ENCODE measurements at places on chromosomes 16 and 17.
A peak's percentile ranks its signal among the peaks of the same experiment; 100 is the strongest.

GRCh38 chr17:15490634-15491261 lies 23.3 kb upstream of the CDRT4 start:
- DNase-seq: peak; percentile 36

DNA sequence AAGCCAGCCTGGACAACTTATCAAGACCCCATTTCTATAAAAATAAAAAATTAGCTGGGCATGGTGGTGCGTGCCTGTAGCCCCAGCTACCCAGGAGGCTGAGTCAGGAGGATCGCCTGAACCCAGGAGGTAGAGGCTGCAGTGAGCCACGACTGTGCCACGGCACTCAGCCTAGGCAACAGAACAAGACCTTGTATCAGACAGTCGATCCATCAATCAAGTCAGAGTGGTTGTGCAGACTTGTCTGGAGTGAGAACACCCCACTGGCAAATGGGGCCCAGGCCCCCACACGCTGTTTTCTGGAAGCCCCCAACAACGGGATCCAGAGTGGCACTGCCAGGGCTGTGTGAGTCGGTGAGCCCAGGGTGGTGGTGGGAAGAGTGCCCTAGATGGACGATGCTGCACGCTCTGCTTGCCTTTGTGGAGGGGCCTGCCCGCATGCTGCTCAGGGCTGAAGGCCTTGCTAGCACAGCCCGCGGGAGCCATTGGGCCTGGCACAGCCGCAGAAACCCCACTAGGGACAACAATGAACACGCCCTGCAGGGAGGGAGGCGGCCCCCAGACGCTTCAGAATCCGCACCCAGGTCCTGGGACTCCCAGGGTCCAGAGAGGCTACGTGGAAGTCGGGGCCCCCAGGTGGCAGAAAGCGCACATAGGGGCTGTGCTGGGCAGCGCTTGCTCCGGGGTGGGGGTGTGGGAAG lies 80.1 kb upstream of the GNG13 start:
- DNase-seq: no peak

DNA sequence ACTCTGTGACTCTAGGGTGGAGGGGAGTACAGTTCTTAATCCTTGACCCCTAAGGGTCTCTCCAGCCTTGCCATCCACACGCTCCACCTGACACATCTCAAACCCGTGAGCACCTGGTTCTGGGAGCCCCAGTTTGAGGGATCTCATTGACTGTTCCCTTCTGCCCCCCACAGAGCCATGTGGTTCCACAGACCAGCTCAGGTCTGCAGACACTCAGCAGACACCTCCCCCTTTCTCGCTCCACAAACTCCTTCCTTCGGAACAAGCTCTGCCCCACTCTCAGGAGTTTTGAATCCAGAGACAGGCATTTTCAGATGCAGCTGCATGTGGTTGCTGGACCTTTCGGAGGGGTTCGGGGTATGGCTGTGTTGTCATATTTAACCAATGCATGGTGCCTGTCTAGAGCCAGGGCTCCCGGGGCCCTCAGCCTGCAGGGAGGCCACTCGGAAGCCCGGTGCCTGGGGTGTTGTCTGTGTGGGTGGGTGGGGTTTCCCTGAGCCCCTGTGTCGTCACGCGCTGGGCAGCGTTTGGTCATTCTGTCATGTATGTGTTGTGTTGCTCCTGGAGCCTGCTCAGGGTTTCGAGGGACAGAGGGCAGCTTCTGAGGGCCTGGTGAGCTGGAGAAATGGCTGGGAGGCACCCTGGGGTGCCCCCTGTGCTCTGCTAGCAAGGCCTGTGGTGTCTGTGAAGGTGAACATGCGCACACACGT lies 99.2 kb upstream of the PLCG2 start:
- no peak for DNase-seq

- no peak for DNase-seq
Measured at GRCh38 chr17:42142371-42142896, 12.4 kb downstream of the RAB5C start.

GRCh38 chr17:34895383-34895782 lies 65.9 kb downstream of the CCT6B start:
- no peak for DNase-seq

GRCh38 chr16:89039756-89040155 lies 53.9 kb upstream of the ACSF3 start:
- no peak for DNase-seq

DNA sequence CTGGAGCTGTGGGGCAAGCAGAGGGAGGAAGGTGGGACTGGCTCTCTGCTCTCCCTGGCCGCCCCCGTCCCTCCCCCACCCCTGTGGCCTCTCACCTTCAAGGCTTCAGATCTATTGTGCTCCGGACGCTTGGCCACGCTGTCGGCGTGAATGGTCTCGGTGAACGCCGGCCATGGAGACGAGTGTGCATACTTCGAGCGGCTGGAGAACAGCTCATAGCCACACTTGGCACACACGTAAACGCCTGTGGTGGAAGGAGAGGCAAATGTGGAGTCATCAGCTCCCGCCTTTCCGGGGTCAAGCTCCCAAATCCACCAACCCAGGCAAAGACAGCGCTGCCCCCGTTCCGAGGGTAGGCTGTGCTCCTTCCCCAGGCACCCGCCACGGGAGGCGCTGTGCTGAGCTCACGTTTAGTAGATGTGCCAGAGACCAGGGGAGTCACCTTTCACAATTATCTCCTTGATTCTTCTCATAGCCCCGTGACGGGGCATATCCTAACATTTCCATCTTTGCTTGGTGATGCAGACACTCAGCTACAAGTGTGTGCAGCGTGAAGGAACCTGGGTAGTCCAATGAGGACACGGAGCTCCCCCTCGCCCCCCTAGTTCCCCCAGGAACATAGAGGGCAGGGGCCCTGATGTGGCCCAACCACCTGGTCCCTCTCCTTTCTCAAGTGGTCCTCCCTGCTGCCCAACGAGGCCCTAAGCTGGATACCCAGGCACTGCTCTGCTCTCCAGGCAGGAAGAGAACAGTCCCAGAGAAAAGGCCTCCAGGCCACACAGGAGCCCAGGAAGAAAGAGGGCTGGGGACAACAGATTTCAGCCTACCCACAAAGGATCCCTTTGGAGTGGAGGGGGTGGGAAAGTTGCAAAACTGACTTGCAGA lies 1.6 kb downstream of the MSRB1 start:
- no peak for DNase-seq

GRCh38 chr16:11127610-11128195 lies 128.3 kb downstream of the SOCS1 start:
- peak; percentile 26 for DNase-seq

DNA sequence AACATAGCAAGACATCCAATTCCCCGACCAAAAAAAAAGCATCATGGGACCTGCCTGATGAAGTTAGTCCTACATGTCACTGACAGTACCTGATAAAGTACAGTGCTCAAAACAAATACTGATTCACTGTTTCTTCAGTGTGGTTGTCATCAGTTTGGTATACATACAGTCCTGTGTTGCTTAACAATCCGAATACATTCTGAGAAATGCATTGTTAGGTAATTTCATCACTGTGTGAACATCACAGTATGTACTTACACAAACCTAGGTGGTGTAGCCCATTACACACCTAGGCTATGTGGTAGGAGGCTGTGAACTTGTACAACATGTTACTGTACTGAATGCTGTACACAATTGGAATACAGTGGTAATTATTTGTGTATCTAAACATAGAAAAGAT lies 19.0 kb upstream of the FA2H start:
- no peak for DNase-seq

DNA sequence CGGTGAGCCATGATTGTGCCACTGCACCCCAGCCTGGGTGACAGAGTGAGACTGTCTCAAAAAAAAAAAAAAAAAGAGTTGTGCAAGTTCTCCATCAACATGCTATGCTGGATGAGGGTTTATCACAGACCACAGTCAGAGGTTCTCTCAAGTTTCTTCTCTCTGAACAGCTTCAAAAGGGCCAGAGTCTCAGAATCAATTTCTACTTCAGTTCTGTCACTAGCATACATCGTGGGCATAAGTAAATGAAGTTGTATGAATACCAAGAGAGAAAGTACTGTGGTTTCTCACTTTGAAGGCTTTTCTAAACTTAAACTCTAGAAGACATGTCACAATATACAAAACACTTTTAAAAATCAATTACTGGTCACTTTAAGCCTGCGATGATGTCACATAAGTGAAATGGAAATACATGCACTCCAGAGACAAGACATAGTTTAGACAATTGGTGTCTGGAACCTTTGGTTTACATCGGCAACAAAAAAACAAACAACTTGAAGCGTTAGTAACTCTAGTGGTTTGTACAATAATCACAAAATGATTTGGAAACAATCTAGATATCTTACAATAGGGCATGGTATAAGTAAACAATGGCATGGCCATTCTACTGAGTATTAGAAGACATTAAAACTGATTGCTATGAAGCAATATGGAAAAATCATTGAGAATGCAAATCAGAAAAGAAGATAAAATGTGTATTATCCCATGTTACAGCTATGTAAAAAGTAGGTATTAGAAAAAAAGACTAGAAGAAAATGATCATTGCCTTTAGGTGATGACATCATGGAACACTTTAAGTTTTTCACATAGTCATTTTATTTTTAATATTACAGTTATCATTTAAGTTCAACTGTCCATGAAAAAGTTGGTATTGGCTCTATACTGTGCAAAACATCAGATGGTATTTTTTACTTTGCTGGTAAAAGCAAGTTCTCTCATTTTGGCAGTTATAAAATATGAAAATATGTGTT lies 232.3 kb downstream of the ZFHX3 start:
- no peak for DNase-seq

DNA sequence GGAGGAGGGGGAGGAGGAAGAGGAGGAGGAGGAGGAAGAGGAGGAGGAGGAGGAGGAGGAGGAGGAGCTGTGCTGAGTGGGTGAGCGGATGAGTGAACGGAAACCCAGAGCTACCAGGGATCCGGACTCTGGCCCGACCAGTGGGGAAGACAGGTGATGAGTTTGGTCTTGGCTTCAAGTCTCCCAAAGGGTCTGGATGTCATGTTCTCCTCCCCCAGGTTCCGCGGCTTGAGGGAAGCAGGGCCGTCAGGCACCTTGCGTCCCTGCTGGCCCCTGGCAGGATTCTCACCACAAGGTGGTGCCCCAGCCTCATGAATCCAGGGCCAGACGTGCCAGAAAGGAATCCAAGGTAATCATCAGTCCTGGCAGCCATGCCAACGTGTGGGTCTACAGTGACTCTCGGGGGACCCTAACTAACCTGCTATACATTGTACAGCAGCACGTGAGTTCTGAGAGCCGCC lies 13.5 kb upstream of the ABAT start:
- peak; percentile 66 for DNase-seq

- no peak for DNase-seq
Measured at GRCh38 chr16:29663807-29664090, 702 bp downstream of the SPN start.

- no peak for DNase-seq
Measured at GRCh38 chr16:79997257-79997656, 396.7 kb upstream of the MAF start.

DNA sequence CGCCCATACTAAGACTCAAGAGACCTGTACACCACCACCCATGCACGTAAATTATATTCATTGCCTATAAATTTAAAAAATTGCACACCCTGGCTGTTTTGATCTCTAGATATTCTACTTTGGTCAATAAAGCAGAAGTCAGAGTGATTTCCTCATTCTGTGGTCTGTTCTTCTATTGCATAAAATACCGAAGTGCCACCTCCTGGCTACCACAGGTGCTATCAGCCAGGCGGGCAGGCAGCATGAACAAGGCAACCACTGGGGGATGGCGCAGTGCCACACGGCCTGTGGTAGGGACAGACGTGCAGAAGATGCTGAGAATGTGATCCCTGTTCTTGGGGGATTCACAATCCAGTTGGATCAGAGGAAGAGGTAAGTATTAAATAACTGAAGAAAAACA lies 122.3 kb downstream of the CDK5R1 start:
- DNase-seq: no peak

DNA sequence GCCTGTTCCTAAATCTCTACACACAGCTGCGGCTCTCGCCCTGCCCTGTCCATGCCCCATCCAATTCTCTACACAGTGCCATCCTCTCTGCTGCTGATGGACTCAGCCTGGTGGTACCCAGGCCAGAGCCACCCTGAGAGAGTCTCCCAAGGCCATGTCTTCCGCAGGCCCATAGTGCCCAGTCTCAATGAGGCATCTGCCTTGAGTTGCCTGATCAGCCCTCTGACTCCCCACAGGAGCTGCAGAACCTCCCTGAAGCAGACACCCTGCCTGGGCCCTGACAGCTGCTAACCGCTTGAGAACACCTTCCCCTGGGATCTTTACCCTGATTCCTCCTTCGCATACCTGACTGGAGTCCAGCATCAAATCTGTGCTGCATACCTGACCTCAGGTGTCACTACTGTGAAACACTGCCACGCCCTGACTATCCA lies 13.3 kb downstream of the TSPOAP1 start:
- peak; percentile 55 for DNase-seq

DNA sequence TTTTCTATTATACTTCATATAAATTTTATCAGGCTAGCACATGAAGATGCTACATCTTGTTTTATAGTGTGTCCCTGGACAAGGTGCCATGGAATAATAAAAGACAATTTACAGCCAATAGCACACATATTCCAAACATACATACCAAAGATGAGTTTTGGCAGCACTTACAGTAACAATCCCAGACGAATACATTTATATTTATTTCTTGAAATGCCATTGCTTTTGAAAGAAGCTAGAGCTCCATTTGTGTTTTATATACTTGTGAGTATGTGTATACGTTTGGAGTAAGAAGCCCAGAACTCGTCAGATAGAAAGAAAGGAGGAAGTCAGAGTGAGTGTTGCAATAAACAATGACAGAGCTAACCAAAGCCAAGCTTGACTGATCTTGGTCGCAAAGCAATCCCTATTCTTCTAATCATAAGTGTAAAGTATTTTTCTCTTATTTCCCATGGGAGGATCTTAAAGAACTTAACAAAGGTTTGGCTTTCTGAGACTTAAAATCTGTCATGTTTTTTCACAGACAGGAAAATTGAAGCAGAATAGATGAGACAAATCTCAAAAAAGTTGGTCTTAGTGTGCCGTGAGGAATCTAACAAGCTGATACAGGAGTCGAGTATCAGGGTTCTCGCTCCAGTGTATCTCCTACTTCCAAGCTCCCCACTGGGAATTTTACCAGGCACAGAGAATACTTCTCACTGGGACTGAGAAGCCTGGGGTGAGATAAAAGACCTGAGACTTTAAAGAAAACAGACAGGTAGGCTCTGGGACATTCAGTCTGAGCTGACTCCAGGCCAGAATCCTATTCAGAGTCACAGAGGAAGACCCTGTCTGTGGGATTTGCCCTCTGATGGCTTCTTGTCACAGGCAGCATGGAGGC lies 175.4 kb downstream of the AATF start:
- no peak for DNase-seq

DNA sequence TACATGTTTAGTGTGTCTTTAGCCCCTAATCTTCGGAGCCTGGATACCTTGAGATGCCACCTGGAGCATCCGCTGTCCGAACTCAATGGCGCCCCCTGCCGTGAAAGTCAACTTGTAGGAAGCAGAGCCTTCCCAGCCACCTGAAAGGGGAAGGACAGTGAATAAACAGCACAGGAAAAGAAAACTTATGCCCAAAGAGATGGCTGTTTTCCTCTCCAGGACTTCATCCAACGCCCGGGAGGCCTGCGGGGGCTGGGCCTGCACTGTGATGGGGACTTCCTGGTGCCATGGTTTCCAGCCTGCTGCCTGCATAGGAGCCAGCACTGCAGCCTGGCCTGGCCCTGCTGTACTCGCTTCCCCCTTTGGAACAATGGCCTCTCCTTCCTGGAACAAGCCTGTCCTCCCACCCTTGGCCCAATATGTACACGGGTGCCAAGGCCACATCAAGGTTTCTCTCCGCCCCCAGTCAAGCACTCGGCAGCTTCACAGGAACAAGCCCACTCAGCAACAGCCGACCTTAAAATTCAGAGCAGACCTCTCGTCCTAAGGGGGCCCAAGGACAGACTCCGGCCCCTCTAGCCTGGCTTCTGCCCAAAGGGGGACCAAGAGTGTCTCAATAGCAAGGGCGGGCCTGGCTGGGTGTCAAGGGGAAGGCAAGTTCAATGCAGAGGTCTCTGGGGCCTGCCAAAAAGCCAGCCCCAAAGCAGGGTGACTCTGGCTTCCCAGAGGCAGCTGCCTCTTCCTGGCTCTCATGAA lies 4.5 kb upstream of the UNC13D start:
- peak; percentile 70 for DNase-seq
